ENCODE measurements at places on chromosomes 16 and 17.

DNA sequence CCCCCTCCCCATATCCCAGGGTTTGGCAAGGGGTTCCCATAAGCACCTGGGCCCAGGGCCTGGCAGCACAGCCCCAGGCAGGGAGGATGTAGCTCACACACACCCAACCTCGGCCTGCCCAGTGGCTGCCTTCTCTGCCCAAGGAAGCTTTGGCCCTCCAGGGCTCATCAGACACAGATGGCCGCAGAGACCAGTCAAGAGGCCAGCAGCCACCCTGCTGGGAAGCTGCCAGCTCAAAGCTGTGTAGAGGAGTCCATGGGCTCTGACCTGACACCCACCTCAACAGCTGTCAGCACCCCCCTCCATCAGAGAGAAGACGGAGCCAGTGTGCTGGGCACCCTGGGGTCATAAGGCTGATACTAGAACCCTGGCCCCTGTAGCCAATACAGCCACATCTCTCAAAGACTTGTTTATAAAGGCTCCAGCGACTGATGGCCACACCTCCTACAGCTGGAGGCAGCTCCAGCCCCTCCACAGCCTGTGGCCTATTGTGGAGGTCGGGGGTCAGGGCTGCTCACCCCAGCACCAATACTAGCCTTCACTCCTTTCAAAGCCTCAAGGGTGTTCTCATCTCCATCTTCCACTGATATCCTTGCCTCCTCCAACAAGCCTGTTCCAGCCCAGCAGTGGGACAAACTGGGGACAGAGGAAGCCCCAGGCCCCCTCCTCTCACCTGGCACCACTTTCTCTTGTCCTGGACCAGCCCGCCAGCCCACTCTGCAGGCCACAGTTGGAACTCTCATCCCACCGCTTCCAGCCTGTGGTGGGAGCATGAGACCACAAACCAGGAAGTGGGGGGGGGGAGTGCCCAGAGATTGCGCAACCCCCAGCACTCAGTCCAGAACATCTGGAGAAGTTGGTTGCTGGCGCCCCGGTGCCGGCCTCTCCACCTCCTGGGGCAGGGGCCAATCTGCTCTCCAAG lies 2.2 kb upstream of the MPG start:
- DNase-seq, result no peak

DNA sequence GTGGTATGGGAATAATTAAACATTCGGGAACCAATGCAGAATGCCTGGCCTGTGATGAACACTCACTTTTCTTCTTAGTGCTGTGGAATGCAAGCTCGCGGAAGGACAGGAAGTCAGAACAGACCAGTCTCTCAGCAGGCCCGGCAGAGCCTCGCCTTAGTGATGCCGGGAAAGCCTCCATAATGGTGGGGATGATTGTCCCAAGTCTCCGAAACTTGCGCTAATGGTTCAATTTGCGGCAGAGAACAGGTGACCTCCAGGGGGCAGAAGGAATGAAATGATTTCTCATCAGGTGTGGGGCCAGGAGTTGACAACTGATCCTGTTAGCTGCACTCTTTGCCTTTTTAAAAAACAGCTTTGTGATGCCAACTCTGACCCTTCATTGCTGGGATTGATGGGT lies 170.6 kb downstream of the GSG1L start:
- DNase-seq, result no peak

GRCh38 chr17:32120141-32120540 lies 22.2 kb upstream of the RHOT1 start:
- DNase-seq, result no peak

DNA sequence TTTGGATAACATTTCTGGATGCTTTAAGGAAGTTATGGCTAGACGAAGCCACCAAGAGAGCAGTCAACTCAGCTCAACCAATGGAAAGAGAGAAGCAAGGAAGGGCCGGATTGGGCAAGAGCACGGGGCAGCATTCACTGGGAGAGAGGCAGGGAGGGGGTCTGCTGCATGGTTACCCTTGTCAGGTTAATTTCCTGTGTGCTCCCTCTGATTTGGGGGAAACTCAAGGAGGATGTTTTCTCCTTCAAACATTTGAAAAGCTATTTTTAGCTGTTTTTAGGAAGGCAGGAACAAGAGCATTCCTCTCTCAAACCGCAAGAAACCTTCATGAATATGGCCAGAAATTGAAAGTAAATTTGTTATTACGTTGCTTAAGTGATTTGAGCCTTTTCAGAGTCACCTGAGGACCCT lies 118.5 kb upstream of the ZFHX3 start:
- DNase-seq, result no peak

GRCh38 chr16:30972872-30973271 lies 12.1 kb upstream of the HSD3B7 start:
- DNase-seq, result no peak

GRCh38 chr17:57522042-57523005 lies 222.8 kb downstream of the CCDC182 start:
- DNase-seq, result no peak

DNA sequence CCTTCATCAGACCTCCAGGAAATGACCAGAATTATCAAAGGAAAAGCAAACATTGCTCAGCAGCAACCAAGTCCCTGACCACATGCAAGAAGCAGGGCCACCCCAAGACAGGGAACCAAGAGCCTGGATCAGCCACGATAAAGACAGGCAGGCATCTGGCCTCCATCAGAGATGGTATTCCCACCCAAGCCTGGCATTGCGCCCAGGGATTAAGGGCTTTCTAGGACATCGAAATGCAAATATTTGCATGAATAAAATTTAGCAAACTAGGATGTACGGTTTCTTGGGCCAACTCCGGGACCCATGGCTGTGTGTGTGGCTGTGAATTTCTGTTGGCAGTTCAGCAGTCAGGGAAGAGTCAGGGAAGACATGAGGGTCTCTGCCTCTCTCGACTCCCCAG lies 241.4 kb upstream of the DYNLRB2 start:
- DNase-seq, result no peak

- DNase-seq, result no peak
Measured at GRCh38 chr17:81833921-81834830, 674 bp downstream of the PPP1R27 start.

DNA sequence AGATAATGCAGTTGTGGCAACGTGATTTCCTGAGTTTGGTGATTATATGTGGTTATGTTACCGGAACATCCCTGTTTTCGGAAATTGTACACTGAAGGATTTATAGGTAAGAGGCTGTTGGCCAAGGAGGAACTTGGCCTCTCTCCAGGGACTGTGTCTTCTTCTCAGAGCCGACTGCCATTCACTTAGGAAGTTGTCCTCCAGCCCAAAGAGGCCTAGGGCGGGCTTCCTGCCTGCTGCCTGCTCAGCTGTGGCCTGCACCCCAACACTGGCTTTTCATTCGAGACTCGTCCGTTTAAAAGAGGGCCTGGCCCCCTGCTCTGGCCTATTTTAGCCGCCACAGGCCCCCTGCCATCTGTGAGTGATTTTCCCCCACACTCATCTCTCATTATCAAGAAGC lies 64.3 kb downstream of the ZDHHC7 start:
- DNase-seq, result no peak

- no peak for DNase-seq
Measured at GRCh38 chr17:66564992-66565465, 262.6 kb downstream of the PRKCA start.

GRCh38 chr16:70706948-70707465 lies 21.2 kb upstream of the MTSS2 start:
- DNase-seq, result no peak

GRCh38 chr17:10022416-10022815 lies 117.3 kb upstream of the RCVRN start:
- no peak for DNase-seq

DNA sequence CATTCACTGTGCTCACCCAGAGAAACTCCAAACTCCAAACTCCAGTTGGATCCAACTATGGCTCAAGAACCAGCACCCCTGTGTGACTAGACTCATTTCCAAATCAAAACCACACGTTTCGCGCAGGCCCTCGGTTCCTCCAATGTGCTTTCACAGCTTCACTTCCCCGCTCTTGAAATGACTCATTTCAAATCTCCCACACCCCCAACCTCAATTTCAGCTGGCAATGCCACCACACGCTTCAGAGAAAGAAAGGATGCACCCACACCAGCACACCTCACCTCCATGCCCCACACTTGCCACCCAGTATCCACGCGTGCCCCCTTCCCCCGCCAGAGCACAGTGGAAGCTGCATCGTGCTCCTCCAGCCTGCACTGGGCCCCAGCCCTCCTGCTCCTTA lies 9.0 kb downstream of the TMEM92 start:
- no peak for DNase-seq

- no peak for DNase-seq
Measured at GRCh38 chr17:8623591-8623990, 6.9 kb downstream of the MYH10 start.

DNA sequence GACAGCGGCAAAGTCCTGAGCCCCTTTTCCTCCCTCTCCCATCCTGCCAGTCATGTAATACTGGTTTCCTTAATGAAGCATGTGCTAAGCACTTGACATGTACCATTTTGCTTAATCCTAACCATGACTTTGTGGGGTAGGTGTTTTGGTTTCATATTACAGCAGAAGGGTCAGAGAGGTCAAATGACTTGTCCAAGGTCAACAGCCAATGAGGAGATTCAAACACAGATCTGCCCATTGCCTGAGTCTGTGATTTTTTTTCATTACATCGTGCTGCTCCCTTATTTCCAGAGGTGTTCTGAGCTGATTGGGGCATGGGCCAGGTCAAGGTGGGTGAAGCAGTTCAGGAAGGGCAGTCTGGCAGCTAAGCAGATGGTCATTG lies 17.6 kb upstream of the PHF12 start:
- DNase-seq, result no peak

DNA sequence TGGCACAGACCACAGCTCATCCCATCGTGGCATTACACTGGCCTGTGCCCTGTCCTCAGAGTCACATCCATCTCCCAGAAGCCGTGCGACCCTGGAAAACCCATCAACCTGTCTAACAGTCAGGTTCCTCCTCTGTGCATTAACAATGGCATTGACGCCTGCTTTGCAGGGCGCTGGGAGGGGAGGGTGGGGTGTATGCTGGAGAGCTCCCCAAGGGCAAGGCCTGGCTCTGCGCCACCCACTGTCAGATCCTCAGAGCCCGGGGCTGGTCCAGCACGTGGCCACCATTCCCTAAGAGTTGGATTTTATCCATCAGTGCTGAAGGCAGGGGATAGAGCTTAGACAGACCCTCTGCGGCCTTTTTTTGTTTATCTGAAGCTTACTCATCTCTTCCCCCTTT lies 28.7 kb downstream of the NOS2 start:
- no peak for DNase-seq

GRCh38 chr17:67725373-67725791 lies 7.6 kb downstream of the NOL11 start:
- no peak for DNase-seq

- DNase-seq, result peak; percentile 62
Measured at GRCh38 chr16:50268352-50268751, 2.0 kb downstream of the ADCY7 start.

DNA sequence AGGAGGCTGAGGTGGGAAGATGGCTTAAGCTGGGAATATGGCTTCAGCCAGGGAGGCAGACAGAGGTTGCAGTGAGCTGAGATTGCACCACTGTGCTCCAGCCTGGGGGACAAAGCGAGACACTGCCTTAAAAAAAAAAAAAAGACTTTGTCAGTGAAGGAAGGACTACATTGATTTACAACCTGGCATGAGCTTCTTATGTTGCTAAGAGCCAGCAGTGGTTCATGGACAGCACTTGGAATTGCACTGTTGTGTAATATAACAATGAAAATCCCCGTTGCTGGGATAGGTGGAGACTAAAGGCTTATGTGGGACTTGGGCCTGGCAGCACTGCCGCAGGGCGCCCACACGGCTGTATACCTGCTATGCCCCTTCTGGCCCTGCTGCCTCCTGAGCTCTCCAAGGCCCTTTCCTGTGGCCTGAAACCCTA lies 14.1 kb upstream of the SLC16A5 start:
- DNase-seq, result no peak

- DNase-seq, result no peak
Measured at GRCh38 chr17:17120701-17121100, 78.4 kb downstream of the MPRIP start.

- DNase-seq, result no peak
Measured at GRCh38 chr17:73482894-73483293, 161.4 kb downstream of the SDK2 start.

GRCh38 chr17:45431531-45432404 lies 902 bp downstream of the ARHGAP27 start:
- peak; percentile 91 for DNase-seq

DNA sequence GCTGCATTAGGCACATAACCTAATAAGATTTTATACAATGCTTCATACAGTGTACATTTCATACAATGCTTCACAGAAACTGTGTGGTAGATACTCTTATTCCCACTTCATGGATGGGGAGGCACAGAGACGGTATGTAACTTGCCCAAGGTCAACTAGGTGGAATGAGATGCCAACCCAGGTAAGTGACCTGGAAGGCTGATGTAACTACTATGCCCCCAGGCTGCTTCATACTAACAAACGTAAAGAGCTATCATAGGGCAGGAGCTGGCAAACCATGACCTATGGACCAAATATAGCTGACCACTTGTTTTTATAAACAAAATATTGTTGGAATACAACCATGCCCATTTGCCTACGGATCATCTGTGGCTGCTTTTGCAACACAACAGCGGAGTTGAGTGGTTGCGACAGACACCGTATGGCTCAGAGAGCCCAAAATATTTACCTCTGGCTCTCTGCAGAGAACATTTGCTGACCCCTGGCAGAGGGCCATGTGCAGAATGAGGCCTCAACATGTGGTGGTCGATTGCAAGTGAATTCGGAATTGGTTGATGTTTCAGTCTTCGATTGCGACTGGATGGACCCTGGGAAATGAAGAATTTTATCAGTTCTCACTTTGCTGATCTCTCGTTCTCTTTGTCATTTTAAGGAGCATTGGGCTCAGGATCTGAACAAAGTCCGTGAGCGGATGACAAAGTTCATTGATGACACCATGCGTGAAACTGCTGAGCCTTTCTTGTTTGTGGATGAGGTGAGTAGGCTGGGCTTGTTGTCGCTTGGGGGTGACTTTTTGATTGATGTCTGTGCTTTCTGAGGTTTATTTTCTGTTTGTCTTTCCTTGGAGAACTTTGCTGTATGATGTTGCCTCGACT lies 109.7 kb downstream of the PLCG2 start:
- DNase-seq, result no peak

GRCh38 chr16:5216441-5217080 lies 119.0 kb upstream of the EEF2KMT start:
- DNase-seq, result no peak

GRCh38 chr17:63279498-63280230 lies 166.4 kb downstream of the CYB561 start:
- no peak for DNase-seq

Data from activated effector memory CD4-positive, alpha-beta T cell treated with anti-CD3 and anti-CD28 coated beads, Interleukin-2, amount 50 U/mL, for 16 hours (primary cell).